ENCODE measurements at places on chromosomes 2 and 18.

DNA sequence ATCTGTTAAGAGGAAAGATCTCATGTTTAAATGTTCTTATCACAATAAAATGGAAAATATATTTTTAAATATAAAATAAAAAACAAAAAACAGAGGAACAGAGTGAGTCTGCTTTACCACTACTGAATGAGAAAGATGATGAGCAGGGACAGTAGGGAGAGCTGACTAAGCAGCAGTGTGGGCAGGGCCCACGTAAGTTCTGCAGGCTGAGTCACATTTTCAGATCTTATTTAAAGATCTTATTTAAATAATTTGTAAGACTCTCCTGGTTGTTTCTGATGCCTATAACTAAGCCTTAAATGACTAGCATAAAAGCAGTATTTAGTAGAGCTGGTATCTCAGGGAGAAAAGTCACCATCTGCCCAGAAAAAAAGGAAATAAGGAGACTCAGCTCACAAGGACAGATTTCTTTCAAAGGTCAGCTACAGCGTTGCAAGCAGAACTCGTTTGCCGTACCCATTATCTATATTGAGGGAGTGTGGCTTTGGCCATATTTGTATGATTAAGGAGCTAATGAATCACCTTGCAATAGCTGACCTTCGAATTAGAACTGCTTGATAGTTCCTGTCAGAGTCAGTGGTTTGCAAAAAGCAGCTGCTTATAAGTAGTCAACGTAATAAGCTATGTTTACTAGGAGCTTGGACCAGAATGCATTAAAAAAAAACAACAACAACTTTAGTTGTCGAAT is 322.1 kb upstream of the CHAC2 start:
- no peak for DNase-seq

- no peak for DNase-seq
Observed at GRCh38 chr2:75959724-75960471, 249.2 kb upstream of the GCFC2 start.

GRCh38 chr18:42743373-42744138 is 371.9 kb downstream of the RIT2 start:
- DNase-seq, result no peak

GRCh38 chr2:15009681-15010080 is 377.2 kb downstream of the LRATD1 start:
- no peak for DNase-seq

DNA sequence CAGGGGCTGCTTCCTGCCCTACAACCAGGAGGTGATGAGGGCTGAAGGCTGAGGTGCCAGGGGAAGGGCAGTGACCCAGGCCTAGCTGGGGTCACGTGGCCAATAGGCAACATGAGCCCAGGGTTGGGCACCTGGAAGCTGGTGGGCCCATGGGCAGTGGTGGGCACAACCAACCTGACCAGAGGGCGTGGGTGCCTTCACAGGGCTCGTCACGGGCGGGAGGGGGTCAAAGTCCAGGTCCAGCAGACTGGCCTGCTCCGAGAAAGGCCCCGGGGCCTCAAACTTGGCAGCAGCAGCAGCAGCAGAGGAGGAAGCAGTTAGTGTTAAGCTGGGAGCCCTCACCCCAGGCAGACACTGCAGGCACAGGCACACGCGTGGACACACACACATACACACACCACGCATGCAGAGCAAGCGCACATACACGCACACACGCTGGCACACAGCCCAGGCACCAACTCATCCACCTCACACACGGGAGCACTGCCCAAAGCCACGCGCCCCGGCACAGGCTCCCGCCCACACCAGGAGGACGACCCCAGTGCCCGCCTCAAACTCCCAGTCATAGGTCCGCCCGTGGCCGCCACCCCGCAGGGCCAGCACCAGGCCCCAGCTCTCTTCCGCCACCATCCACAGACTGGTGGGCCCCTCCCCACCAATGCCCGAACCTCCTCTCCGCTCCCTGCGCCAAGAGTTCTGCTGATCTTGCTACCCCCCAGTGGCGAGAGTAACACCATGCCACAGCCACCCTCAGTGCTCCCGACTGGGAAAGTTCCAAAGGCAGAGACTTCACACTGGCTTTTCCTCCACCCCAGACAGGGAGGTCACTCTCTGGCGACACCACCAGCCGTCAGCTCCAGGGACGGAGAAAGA is 53.0 kb downstream of the BIN1 start:
- no peak for DNase-seq

DNA sequence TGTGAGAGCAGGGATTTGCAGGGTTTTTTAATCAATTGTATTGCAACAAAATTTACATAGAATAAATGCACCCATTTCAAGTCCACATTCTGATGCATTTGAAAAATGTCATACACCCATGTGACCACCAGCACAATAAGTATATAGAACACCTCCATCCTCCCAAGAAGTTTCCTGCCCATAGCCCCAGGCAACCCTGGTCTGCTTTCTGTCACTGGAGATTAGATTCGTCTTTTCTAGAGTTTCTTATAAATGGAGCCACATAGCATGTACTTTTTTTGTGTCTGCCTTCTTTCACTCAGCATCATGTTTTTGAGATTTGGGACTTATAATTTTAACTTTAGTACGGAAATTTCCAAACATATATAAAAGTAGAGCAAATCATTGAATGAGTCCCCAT is 127.2 kb upstream of the EPAS1 start:
- DNase-seq, result no peak

DNA sequence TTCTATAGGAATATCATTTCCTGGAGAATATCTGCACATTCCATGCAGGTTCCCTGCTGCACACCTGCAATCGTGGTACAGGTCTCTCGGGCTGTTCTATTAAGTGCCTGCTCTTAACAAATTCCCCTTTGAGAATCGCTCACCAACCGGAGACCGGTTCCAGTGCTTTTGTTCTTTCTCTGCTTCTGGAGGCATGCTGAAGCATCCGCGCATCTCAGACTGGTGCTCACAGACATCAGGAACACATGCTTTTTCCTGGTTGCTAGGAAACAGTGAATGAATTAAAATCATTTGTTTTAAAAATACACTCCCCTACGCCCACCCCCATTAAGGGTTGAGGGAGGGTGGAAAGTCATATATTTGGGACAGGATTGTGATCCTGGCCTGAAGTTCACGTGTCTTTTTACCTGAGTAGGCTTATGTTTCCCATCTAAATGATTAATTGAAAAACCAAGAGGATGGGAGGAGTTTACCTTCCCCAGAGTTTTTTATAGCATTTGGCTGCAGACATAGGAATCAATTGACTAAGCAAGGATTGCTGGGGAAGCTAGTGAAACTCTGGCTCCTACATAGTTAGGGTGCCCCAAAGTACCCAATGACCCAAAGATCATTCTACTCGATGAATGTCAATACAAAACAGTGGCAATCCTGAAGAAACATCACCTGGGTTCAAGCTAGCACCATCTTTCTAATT is at the start of gene C2orf80:
Gene C2orf80 (minus strand): TSS at position 221 of the 694 bp plus-strand sequence. CDS start 3,044 bp downstream, outside the sequence.
- DNase-seq, result no peak

GRCh38 chr2:101520246-101520645 is 45.3 kb upstream of the RFX8 start:
- no peak for DNase-seq

Measured in stimulated activated CD4-positive, alpha-beta T cell treated with anti-CD3 and anti-CD28 coated beads, Interleukin-12 subunit alpha, Interleukin-12 subunit beta, amount 100 ng/mL, for 24 hours (primary cell).